ENCODE measurements at places on chromosomes 11 and 22.

DNA sequence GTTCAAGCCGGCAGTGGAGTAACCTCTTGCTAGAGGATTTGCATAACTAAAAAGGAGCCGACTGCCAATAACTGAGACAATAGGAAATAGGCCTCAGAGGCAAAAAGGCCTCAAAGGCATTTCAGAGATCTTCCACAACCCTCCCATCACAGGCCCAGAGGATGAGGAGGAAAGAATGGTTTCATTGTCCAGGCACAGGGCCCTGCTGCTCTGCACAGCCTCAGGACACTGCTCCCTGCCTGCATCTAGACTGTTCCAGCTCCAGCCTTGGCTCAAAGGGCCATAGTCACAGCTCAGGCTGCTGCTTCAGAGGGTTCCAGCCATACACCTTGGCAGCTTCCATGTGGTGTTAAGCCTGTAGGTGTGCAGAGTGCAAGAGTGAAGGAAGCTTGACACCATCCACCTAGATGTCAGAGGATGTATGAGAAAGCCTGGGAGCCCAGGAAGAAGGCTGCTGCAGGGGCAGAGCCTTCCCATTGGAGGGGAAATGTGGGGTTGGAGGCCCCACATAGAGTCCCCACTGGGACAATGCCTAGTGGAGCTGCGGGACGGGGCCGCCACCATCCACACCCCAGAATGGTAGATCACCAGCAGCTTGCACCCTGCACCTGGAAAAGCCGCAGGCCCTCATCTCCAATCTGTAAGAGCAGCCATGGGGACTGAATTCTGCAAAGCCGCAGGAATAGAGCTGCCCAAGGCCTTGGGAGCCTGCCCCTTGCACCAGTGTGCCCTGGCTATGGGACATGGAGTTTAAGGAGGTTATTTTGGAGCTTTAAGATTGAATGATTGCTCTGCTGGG is 8.2 kb upstream of the LRP5 start:
- no peak for DNase-seq

DNA sequence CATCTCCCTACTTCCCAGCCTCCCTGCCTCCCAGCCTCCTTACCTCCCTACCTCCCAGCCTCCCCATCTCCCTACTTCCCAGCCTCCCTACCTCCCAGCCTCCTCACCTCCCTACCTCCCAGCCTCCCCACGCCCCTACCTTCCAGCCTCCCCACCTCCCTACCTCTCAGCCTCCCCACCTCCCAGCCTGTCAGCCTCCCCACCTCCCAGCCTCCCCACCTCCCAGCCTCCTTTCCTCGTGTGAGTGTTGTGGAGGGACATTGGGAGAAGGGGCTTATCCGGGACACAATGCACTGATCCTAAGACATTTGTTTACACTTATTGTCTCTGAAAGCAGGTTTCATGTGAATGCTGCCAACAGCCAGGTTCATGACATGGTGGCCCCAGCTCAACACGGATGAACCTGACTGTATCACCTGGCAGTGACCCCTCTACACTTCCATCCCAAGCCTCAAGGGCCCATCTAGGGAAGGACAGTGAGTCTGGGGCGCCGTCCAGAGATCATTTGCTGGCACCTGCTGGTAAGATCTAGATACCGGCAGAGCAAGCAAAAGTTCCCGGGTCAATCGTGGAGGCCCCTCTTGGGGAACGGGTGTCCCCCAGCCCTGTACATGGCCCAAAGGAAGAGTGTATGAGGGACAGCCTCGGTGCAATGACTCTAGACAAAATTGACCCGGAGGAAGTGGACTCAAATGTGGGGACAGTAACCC is 34.5 kb upstream of the TH start:
- no peak for DNase-seq

- no peak for DNase-seq
These were observed 16.2 kb downstream of the ARVCF start for GRCh38 chr22:20000246-20001081.

GRCh38 chr22:42959576-42960509 is 55.1 kb downstream of the PACSIN2 start:
- no peak for DNase-seq

GRCh38 chr11:111358038-111359001 is 20.8 kb downstream of the POU2AF1 start:
- DNase-seq, result no peak

All from CD4-positive, alpha-beta T cell treated with Interleukin-17A for 4 hours (primary cell).